ENCODE measurements at places on chromosomes 13 and 19. TPM values are rescaled to one million over a fixed set of nuclear protein-coding genes. Genes with fewer than 3 reads are reported as not detected.

DNA sequence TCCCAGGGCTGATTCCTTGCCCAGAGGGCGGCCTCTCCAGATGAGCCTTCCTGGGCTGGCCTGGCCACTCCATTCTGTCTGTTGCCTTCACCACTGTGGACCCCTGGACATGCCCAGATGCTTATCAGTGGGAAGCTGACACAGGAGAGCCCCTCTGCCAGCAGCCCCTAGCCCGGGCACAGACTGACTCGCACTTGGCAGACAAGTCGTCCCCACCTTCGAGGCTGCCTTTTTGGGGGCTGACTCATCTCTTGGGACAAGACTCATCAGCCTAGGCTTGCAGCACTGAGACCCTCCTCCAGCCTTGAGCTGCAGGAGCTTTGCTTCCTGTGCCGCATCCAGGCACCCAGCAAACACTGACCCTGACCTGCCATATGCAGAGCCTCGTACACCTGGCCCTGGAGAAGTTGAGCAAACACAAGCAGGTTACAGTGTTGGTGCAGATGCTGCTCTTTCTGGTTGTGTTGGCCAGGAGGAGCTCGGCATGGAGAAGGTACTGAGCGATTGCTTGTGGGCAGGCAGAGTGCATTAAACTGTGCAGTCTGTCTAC, 8.1 kb downstream of the CHST8 start:
- peak; percentile 19 for DNase-seq

GRCh38 chr13:58238972-58239773, 607.6 kb downstream of the PCDH17 start:
- DNase-seq = no peak

DNA sequence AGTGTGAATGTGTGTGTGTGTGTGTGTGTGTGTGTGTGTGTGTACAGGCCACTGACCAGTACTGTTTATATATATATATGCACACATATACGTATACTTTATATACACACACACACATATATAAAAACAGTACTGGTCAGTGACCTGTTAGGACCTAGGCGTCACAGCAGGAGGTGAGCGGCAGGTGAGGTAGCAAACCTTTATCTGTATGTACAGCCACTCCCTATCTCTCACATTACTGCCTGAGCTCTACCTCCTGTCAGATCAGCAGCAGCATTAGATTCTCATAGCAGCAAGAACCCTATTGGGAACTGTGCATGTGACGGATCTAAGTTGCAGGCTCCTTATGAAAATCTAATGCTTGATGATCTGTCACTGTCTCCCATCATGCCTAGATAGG, 34.5 kb downstream of the TBC1D4 start:
- no peak for DNase-seq

ZNF667 gene
- total RNA-seq = not detected

DNA sequence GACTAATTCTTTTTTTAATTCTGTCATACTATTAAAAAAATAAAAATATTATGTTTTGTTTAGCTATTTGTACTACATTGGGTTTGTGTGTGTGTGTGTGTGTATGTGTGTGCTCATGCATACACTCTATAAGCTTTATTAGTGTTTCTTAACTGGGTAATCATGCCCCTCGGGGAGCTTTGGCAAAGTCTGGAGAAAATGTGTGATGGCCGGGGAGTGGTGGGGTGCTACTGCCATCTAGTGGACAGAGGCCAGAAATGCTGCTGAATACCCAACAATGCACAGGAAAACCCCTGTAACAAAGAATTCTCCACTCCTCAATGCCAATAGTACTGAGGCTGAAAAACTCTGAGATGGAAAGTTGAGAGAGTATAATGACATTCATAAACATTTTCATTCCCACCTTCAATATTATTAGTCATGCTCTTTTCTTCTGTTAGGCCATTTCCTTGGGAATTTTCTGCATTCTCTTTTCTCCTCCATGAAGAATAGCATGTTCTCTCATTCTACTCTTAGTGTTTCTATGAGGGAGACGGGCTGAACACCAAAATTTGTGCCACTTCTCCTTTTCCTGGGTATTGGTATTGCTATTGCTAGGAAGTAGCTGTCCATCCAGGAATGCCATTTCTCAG, 157.3 kb downstream of the DNAJC3 start:
- DNase-seq = peak; percentile 58

GRCh38 chr19:49889687-49890348, 6.9 kb downstream of the IL4I1 start:
- peak; percentile 93 for DNase-seq

PLIN5 gene
- total RNA-seq = 2.7 TPM

PLA2G4C gene
- total RNA-seq = 6.5 TPM

DNA sequence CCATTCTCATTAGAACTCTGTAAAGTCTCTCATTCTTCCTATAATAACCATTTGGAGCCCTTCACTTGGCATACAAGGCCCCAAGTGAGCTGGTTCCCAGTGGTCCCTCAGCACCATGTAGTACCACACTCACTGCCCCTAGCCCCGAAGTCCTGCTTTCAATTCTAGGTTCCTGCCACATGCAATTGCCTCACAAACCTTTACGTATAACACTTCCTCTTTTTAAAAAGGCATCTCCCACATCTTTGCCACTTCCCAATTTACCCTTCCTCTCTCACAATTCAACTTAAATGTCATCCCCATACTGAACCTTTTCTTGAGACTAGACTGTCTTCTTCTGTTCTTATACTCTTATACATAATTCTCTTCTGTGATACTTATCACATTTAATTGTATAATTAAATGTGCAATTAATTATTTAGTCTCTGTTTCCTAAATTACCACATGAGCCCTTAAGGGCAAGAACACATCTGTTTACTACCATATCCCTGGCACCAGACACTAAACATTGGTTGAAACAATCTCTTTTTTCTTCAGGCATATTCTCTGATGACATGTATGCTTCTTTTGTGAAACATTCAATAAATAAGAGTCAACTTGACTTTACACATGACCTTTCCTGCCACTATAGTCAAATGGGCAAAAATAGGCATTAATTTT, 304.0 kb downstream of the SPRY2 start:
- no peak for DNase-seq

GRCh38 chr13:61918841-61919240, 503.2 kb upstream of the PCDH20 start:
- DNase-seq = no peak

GRCh38 chr13:40352802-40353562, 313.5 kb downstream of the FOXO1 start:
- DNase-seq = no peak

GRCh38 chr19:18168673-18169381, 4.8 kb upstream of the IFI30 start:
- no peak for DNase-seq

DNA sequence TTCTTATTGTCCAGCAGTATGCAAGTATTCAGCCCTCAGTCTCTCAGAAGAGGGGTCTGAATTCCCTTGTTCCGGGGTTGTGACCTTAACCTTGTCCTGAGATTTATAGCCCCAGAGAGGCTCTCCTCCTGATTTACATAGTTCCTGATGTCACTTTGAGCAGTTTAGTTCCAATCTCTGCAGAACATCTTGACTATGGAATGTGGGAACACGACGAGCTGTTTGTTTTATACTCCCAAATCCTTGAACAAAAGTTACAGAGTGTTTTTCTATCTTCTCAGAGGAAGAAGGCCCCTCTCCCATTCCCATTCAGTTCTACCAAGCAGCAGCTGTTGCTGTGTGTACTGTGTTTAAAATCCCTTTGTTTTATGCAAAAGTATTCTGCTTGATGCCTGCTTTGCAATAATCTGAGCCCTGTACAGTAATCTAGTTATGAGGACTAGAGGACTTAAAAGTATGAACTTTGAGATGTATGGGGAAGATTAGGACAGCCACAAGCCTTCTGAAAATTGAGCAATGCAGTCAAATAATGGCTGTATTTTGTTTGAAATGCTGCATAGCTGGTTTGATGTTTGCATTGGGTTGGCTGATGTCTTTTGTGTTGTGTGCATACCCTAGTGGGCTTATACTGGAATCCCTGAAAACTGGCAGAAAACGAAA, 74.7 kb downstream of the KL start:
- DNase-seq = no peak

DNA sequence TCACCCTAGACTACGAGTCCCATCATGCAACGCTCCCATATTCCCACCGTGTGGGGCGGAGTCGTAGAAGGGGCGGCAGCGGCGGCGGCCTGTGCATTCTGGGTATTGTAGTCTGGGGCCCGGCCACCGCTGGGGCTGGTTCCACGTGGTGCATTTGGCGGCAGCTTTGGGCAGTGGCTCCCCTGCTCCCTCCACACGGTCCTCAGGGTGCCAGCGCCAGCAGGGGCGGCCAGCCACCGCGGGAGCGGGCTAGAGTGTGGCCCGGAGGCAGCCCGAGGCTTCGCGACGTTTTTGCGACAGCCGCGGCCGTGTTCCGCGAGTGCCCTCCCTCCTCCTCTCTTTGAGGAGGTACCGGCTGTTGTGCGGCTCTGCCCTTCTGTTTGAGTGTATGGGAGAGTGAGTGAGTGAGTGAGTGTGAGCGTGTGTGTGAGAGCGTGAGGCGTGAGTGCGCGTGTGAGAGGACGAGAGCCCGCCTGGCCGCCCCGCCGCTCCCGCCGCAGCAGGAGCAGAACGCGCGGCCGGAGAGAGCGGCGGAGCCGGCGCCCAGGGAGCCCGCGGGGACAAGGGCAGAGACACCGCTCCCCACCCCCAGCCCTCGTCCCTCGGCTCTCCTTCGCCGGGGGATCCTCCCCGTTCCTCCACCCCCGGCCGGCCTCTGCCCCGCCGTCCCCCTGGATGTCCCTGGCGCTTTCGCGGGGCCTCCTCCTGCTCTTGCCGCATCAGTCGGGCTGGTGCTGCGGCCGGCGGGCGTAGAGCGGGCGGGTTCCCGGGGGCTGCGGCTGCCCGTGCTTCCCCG, at the start of gene CDK8:
TSS of gene CDK8 (plus strand) at position 343 of the 796 bp plus-strand sequence. CDS start 513 bp downstream, outside the sequence.
- peak; percentile 89 for DNase-seq

TMEM221 gene
- total RNA-seq = 1.4 TPM

DNA sequence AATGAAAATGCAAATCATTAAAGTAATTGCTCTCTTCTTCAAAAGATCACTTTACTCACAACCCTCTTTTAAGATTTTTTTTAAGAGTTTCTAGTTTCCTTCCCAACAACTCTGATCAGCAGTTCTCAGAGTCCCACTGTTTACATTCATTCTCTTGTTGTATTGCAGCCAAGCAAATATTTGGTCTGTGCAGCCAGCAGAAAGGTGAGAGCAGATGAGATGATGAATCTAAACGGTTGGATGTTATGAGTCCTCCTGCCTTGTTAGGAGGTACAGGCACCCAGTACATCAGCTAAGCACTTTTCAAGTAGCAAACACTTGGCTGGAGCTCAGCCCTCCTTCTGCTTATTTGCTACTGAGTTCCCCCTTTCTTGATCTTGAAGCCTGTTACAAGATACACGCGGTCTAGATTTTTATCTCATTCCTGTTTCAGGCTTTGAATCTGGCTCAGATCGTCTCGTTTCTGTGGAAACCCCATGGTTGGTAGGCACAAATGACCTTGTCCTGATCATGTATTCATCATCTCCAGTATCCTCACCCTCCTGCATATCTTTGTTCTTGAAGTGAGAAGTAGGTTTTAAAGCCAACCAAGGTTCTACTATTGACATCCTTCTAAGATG, 300.7 kb downstream of the DCT start:
- no peak for DNase-seq

GFY gene
- 1.3 TPM for total RNA-seq

ZNF492 gene
- total RNA-seq = not detected

GRCh38 chr19:47542030-47542475, 27.2 kb upstream of the NAPA start:
- DNase-seq = no peak

DNA sequence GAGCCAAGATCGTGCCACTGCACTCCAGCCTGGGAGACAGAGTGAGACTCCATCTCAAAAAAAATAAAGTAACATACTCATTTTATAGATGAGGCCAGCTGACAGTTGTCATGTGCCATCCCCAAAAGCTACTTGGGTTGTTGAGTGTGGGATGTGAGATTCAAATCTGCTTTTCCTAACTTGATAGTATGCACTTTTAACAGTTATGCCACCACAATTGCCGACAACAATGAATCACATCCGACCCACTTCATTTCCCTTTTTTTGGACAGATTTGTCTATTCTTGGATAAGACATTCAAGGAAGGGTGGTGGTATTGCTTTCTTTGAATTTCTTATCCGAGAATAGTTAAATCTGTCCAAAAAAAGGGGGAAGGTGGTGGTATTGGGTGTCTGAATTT, 16.3 kb upstream of the DNMT1 start:
- DNase-seq = no peak

DNA sequence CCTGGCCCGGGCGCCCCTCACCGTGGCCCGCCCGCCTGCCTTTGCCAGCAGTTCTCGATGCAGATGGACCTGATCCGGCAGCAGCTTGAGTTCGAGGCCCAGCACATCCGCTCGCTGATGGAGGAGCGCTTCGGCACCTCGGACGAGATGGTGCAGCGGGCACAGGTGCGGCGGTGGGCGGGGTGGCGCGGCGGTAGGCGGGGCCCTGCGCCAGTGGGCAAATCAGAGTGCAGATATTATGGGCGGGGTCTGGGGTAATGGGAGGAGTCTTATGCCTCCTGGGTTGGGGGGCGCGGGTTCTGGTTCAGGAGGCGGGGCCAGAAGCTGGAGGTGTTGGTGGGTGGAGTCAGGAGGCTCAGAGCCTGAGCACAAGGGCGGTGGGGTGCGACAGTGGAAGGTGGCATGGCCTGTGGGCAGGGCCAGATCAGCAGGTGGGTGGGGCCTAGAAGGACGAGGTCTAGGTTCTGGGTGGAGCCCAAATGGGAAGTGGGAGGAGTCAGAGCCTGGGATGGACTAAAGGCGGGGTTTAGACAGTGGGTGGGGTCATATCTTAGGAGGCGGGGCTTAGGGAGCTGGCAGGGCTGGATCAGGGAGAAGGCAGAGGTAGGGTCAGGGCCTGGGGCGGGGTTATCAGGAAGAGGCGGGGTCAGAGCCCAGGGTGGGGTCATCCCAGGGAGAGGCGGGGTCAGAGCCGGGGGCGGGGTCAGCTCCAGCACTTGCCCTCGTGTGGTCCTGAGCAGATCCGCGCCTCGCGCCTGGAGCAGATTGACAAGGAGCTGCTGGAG, 5.6 kb downstream of the APC2 start:
- DNase-seq = peak; percentile 98

DNA sequence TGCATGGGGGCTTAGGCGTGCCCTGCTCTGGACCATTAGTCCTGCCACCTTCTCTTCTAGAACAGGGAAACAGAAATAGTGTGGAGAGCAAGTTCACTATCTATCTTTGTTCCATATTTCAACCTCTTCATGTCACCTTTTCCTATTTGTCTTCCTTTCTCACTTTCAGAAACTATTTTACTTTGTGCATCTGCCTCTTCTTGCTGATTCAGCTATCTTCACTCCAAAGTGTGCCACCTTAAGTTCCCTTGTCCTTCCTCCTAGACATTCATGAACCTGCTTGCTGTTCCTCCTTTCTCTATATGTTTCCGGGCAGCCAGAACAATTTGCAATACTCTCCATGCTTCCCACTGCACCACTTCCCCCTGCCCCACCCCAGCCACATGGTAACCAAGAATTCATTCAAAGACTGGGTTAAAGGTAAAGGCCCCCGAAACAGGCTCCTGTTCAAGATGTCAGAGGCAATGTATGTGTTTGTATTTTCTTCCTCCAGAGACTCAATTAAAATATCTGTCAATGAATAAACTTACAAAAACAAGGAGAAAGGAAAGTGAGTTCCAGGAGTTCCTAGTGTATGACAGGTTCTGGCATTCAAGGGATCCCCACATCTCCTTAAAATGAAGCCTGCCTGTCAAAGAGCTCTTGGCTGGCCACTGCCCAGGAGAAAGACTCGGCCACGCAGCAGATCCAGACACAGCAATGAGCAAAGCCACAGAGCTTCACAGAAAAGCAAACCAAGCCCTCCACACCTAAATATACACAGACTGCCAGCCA, 268.1 kb downstream of the DNAJC15 start:
- no peak for DNase-seq

NBEA gene
- total RNA-seq = 16.3 TPM

Data from H9 (cell line).